ENCODE measurements at places on chromosomes 3 and 15.
A peak's percentile ranks its signal among the peaks of the same experiment; 100 is the strongest.

- no peak for DNase-seq
Observed at GRCh38 chr3:56980798-56981390, 79.6 kb upstream of the SPATA12 start.

GRCh38 chr3:113896930-113897329 lies 50.9 kb upstream of the ZDHHC23 start:
- DNase-seq = no peak

- no peak for DNase-seq
Observed at GRCh38 chr3:124783696-124784095, 53.4 kb downstream of the UMPS start.

- no peak for DNase-seq
Observed at GRCh38 chr3:39721076-39721475, 88.3 kb upstream of the MYRIP start.

DNA sequence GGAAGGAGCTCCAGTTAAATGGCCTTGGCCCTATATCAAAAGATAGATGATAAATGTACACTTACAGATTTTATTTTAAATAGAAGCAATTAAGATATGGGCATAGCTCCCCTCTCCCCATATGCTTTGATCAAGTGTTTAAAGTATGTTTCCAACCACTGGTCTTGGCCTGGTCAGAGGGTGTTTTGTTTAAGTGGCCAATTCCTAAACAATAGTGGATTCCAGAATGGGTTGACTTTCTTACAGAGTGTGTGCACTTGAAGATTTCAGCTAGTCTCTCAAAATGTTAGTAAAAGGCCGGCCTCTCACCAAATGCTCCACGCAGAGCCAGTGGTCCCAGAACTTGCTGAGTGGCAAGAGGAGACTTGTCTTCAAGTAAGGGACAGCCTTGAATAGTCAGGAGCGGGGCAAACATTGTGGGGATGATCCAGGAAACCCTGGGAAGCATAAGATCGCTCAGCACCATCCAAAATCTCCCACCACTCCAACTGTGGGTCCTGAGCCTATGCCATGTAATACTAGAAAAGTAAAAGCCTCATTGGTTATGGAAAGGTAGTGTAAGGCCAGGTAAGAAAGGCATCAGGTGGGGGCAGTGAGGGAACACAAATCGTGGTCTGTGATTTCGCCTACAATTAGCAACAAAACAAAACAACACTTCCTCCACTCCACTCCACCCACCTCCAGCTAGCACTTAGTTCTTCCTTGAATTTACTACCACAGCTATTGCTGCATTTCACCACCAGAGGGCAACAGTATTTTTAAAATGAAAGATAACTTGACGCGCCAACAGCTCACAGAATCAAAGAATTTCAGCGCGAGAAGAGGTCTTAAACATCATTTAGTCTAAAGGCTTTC lies 4.8 kb downstream of the RARRES1 start:
- DNase-seq = peak; percentile 71

DNA sequence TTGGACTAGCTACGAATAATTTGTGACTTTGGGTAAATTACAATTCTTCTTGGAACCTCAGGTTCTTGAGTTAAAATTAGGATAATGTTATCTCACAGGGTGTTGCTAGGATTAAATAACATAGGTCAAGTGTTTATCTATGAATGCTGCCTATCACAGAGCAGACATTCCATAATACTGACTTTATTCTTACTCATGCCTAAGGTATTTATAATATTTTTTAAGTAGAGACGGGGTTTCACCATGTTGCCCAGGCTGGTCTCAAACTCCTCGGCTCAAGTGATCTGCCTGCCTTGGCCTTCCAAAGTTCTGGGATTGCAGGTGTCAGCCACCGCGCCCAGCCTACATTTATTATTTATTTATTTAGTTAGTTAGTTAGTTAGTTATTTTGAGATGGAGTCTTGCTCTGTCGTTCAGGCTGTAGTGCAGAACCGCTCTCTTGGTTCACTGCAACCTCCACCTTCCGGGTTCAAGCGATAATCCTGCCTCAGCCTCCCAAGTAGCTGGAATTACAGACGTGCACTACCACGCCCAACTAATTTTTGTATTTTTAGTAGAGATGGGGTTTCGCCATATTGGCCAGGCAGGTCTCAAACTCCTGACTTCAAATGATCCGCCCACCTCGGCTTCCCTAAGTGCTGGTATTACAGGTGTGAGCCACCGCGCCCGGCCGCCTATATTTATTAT lies 741 bp upstream of the ZNF106 start:
- DNase-seq = no peak

DNA sequence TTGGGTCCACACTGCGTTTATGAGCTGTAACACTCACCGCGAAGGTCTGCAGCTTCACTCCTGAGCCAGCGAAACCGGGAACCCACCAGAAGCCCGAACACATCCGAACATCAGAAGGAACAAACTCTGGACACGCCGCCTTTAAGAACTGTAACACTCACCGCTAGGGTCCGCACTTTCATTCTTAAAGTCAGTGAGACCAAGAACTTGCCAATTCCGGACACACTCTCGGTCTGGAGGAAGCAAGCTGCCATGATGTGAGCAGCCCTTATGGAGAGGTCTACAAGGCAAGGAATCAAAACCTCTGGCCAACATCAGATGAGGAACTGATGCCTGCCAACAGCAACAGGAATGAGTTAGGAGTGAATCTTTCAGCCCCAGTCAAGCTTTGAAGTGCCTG lies 62.9 kb downstream of the SLC28A2 start:
- no peak for DNase-seq

GRCh38 chr3:130644628-130645253 lies 101.9 kb downstream of the PIK3R4 start:
- no peak for DNase-seq

DNA sequence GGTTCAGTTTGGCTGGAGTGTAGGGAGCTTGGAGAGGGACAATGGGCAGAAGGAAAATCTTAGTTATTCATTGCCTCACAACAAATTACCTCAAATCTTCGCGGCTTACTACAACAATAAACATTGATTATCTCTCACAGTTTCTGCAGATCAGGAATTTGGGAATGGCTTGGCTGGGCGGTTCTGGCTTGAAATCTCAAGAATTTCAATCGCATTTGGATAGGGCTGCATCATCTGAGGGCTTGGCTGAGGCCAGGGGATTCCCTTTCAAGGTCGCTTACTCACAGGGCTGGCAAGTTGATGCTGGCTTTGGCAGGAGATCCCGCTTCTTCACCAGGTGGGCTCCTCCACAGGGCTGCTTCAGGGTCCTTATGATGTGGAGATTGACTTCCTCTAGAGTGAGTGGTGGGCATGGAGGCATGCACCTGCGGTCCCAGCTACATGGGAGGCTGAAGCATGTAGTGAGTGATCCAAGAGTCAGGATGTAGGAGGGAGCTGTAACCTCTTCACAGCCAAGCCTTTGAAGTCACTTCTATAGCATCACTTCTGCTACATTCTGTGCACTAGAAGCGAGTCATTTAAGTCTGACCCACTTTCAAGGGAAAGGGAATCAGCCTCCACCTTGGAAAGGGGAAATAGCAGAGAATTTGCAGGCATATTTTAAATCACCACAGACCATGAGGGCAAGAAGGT lies 63.1 kb downstream of the CDC25A start:
- DNase-seq = no peak

DNA sequence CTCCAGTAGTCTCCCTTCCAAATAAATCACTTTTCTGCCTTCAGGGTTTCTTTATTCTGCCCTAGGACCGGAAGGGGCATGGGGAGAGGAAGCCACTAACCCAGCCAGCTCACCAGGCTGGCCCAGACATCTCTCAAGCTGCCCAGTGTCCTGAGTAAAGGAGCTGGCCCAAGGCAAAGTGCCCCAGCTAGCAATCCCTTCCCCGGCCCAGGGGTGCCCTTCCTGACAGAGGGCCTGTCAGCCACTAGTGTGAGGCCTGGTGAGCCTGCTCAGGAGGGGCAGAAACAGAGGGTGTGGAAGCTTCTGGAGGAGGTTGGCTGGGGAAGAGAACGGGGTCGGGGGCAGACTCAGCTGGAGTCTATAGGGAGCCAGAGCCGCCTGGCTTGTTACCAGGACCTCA lies 22.2 kb downstream of the SHF start:
- DNase-seq = no peak

- no peak for DNase-seq
Observed at GRCh38 chr3:126886217-126886616, 96.7 kb upstream of the PLXNA1 start.

DNA sequence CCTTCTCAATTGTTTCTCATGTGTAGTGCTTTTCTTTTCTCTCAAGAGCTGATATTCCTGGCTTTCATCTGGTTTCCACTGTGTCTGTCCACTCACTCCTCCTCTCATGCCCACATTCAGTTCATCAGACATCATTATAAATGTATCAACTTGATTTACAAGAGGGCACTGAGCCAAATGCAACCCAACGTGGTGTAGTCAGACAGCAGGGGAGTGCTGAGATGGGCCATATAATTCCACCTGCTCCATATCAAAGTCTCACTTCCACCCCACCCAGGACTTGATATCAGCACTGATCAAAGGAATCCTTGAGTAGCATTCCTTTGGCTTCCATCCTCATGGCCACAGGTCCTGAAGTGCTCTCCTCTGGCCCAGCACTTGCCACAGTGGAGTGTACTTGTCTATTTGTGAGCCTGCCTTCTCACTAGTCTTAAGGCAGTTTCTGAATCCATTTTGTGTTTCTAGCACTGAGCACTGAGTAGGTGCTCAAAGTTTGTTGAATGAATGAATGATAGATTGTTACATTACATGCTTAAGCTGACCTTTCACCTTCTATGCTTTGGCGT lies 252.8 kb downstream of the CLSTN2 start:
- DNase-seq = no peak

DNA sequence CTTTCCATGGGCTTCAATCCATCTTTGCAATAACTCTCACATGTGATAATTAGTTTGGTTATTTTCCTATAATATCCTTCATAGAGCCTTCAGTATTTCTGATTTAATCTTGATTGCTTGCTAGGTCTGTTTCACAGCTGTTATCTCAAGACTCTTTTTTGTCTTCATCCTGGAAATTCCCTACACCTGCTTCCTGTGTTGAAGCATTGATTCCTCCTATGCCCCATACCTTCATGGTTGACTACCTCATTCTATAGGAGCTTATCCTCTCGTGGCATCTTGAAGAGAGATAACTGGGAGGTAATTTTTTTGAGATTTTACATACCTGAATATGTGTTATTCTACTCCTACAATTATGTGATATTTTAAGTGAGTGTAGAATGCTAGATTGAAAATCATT lies 26.7 kb downstream of the PIK3CA start:
- no peak for DNase-seq

DNA sequence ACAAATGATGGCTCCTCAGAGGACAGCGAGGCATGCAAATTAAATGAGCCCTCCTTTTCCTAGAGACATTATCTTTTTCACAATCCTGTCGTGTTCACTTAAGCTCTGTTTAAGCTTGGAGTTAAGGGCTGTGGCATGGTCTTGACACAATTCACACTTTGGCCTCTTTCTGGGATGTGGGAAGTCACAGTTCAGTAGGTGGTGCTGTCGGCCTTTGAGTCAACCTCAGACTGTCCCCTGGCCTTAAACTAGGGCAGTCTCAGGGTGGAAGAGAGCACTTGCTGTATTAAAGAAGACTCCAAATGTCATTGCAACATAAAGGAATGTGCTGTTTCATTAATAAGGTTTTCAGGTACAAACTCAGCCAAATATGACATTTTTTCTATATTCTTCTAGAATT lies 351.0 kb downstream of the MCTP2 start:
- no peak for DNase-seq

DNA sequence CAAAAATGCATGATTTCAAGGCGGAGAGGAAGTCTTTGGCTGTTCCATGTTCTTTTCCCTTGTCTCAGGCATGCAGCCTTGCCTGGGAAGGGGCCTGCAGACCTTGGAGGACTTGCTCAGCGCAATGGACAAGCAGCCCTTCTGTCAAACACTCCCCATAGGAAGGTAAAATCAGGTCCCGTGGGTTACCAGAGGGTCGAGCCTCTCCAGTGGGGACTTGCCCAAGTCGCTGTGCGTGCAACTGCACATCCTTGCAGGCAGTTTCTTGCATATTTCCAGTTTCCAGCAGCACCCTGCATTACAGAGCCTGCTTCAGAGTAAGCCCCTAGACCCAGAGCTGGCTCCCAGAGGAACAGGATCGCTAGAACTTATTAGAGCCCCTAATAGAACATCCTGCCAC lies 75.5 kb upstream of the KLF13 start:
- DNase-seq = no peak

- no peak for DNase-seq
Observed at GRCh38 chr3:156542101-156543042, 12.5 kb downstream of the SSR3 start.

DNA sequence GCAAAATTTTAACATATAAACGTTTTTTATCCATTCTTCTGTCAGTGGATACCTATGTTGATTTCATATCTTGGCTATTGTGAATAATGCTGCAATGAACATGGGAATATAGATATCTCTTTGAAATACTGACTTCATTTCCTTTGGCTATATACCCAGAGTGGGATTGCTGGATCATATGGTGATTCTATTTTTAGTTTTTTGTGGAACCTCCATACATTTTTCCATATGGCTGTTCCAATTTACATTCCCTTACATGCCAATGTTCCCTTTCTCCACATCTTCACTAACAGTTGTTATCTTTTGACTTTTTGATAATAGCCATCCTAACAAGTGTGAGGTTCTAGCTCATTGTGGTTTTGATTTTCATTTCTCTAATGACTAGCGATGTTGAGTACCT lies 344.6 kb downstream of the EPHA3 start:
- DNase-seq = no peak

- no peak for DNase-seq
Observed at GRCh38 chr3:64827431-64827830, 139.6 kb upstream of the ADAMTS9 start.

GRCh38 chr15:90037511-90037860 lies 36.4 kb downstream of the ZNF710 start:
- DNase-seq = no peak

DNA sequence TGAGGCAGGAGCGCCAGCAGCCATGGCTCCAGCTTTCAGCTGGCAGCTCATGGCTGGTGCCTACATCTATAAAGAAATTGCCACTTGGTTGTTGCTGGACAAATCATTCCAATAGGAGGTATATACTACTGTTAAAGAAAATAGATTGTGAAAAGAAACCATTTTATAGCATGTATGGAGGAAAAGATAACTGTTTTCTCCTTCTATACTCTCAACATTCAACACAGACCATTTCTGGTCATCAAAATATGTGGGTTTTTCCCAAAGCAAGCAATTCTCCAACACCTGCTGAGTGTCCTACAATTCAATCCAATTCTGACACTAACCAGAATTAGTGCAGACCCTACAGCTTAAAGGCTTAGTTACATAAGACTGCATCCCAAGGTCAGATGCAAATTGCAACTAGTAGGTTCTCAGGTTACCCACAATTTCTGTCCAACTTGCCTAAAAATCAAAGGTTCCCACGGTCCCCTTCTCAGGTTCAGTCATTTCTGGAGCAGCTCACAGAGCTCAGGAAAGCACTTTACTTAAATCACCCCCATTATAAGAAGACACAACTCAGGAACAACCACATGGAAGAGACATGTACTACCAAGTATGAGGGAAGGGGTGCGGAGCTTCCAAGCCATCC lies 42.4 kb upstream of the STRIT1 start:
- DNase-seq = no peak

GRCh38 chr3:172043766-172044165 lies 4.4 kb downstream of the FNDC3B start:
- no peak for DNase-seq

Measured in NCI-H1105 (cell line).